ENCODE measurements at places on chromosomes 5 and 9. TPM values are rescaled to one million over a fixed set of nuclear protein-coding genes. Genes with fewer than 3 reads are reported as not detected.

OR1Q1 gene
- not detected for total RNA-seq

IFNA10 gene
- total RNA-seq: not detected

CAMK4 gene
- total RNA-seq: 4.9 TPM

NSUN2 gene
- total RNA-seq: 70.7 TPM

SLC1A3 gene
- total RNA-seq: 0.19 TPM

IL5 gene
- total RNA-seq: not detected

HMGCS1 gene
- total RNA-seq: 20.7 TPM

SOHLH1 gene
- total RNA-seq: not detected

MIER3 gene
- total RNA-seq: 12.7 TPM
